ENCODE measurements at places on chromosomes 1 and 21.
A peak's percentile ranks its signal among the peaks of the same experiment; 100 is the strongest.

DNA sequence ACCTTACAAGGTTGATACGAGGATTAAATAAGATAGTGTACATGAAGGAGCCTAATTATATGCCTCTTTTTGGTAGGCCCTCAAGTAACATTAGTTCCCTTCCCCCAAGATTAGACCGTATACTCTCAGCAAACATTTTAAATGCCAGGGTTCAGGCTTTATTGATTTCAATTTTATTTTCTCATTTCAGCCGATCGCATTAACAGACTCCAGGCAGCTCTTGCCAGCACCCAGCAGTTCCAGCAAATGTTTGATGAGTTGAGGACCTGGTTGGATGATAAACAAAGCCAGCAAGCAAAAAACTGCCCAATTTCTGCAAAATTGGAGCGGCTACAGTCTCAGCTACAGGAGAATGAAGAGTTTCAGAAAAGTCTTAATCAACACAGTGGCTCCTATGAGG, 104.4 kb upstream of the BMP8A start:
- DNase-seq = no peak

DNA sequence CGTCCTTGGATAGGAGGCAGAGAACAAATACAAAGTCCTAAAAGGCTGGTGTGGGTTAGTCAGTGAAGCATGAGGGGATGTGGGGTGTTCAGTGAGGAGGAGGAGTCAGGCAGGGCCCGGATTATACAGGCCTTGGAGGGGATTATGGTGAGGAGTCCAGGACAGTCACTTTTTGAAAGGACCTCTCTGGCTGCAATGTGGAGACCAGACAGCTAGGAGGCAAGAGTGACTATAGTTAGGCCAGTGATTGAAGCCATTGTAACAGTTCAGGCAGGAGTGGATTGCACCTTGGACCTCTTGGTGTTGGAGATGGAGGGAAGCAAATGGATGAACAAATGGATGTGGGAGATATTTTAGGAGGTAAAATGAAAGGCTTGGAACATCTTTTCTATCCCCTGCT, 115.8 kb downstream of the C1orf94 start:
- no peak for DNase-seq

DNA sequence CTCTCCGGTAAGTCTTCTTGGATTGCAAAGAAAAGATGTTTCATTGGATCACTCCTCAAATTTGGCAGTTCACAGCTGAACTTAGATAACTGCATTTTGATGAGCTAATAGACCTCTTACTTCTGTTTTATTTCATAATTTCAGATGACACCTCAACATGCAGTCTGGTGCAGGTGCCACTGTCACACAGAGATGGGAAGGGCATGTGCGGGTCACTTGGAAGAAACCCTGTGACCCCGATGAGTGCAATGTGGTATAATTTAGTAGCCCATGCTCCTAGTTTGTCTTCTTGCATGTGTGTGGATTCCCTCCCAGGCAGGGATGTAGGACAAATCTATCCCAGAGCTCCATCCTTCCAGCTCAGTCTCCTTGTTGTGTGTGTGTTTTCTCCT, 481 bp upstream of the SLAMF1 start:
- no peak for DNase-seq

DNA sequence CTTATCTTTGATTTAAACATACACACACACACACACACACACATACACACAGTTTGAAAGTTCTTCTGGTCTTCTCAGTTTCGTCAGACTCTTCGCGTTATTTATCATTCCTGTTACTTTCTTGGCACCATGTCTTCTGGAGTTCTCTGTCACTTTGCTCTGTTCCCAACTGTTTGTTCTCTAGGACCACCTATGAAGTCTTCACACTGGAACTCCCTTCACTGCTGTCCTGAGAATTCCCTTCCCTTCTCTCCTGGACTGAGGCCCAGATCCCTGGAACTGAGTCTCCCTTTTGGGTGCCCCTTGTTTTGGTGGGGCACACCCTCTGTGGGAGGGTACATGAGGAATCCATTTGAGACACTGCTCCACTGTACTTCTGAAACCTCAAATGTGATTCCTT, 30.5 kb downstream of the ALG14 start:
- no peak for DNase-seq

GRCh38 chr1:40045182-40045581, 4.7 kb downstream of the CAP1 start:
- DNase-seq = no peak

DNA sequence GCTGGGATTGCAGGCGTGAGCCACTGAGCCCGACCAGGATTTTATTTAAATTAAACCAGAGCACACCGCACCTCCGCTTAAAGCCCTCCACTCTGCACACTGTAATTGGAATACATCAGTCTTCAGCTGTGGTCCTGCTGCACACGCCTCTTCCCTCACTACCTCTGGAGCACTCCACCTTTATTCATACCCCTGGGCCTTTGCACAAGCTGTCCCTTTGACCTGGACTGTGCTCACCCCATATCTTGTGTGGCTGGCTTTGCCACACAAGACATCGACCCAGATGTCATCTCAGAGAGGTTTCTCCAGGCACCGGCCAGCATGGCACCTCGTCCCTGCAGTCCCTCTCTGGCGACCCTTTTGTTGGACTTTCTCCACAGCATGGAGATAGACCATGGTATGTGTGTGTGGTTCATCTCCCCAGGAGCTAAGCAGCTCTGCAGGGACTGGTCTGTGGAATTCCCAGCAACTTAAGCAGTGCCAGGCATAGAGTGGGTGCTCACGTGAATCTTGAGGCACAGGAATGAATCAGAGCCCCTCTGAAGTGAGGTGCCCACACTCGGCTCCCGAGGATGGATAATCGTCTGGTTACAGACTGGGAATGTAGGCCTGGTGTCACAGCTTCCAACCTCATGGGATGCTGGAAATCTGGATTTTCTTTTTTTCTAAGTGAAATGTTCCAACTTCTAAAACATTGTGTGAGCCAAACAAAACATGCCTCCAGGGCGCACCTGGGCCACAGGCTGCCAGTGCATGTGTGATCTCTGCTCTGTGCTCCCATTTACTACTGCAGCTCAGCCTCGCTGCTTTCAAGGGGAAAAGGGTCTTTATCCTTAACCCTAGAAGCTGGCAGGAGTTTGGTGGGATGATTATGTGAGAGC, 61.9 kb downstream of the EVA1C start:
- no peak for DNase-seq

DNA sequence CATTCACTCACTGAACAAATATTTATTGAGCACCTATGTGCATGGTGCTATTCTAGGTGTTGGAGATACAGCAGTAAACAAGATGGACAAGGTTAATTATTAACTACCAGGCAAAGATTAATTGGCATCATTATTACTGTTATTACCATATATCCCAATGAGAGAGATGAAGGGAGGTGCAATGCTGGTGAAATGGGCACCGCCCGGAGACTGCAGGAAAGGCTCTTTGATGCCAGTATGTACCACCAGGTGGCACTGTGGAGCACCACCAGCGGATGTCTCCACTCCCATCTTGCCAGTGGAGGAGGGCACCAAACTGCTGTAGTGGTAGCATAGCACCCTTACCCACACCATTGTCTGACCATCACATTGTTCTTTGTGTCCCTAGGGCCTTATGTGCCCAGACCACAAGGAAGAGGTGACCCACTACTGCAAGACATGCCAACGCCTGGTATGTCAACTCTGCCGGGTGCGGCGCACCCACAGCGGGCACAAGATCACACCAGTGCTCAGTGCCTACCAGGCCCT, 3.0 kb downstream of the TRIM46 start:
- DNase-seq = peak; percentile 82

DNA sequence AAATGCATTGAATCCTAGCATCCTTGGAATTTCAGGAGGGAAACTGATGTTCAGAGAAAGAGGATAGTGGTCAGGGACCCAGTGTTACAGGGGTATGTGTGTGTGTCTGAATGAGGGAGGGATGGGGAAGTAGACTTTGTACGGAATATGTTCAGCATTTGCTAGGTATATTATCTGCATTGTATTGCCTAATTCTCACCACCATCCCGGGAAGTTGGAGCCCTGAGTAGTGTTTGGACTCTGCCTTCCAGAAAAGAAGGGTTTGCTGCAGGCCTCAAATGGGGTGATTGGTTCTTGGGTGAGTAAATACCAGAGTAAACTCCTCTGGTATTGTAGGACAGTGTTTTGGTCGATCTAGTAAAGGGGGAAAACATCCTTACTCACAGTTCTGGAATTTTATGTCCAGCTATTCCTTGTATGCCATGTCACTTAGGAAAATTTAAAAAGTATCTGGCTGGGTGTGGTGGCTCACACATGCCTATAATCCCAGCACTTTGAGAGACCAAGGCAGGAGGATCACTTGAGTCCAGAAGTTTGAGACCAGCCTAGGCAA, 7.1 kb upstream of the ZNF496 start:
- DNase-seq = no peak
